ENCODE measurements at places on chromosomes 11 and 22.

- DNase-seq = no peak
These were observed 23.0 kb downstream of the NECTIN1 start for GRCh38 chr11:119706029-119706428.

GRCh38 chr22:36208914-36209313 is 7.3 kb upstream of the APOL4 start:
- DNase-seq = no peak

DNA sequence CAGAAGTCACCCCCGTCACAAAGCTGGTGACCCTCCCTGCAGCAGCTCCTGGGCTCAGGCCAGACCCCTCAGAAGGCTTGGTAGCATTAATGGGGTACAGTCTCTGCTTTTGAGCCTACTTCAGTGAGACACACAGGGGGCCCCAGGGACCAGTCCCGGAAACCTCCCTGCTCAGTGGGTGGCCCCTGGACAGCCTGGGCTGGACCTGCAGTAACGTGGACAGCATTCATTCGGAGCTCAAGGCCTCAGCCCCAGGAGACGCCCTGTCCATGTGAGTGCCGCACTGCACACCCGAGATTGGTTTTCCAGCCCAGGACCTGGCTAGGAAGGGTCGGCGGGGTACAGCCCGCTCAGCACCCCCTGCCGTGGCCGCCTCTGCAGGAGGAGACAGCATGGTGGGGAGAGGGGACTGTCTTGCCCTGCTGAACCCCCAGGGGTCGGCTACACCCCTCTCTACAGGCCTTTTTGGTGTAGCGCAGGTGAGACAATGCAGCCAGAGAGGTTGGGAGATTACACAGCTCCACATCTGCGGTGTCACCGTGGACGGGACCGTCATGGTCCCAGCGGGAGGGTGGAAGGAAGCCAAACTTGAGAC is 83.4 kb downstream of the FBLN1 start:
- DNase-seq = no peak

GRCh38 chr11:32894149-32894827 is 1.7 kb downstream of the QSER1 start:
- peak; percentile 81 for DNase-seq

- no peak for DNase-seq
These were observed 5.1 kb upstream of the MS4A10 start for GRCh38 chr11:60780065-60780464.

DNA sequence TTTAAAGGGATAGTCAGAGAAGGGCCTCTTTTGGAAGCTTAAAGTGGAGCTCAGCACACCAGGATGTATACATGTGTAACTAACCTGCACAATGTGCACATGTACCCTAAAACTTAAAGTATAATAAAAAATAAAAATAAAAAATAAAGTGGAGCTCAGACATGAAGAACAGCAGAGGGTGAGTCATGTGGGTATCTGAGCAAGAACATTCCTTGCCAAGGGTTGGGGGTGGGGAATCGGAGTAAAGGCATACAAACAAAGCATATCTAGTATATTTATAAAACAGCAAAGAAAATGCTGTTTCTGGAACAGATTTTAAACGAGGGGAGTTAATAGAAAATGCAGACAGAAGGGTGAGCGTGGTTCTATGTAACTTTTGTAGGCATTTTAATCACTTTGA is 562.6 kb upstream of the ANO3 start:
- no peak for DNase-seq

- peak; percentile 89 for DNase-seq
These were observed 41.8 kb upstream of the KCNQ1OT1 start for GRCh38 chr11:2741377-2742131.

GRCh38 chr11:132853886-132854285 is 678.4 kb downstream of the OPCML start:
- no peak for DNase-seq

GRCh38 chr11:13433437-13433836 is 29.6 kb downstream of the BTBD10 start:
- no peak for DNase-seq

DNA sequence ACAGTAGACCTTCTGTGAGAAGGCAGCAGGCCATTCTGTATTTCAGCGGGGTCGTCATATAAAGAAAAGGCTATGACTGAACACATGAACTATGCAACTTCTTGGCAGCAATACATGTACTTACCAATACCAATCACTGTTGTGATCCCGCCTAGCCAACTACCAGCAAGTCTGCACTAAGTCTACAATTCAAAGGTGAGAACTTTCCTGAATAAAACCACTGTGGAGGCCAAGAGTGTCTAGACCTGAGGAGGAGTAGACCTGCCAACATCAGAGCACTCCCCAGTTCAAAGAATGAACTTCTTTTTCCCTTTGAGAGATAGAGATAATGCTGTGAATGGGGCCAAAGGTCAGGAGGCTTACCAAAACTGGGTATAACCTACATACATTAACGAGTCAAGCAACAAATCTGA is 108.2 kb downstream of the SIK3 start:
- DNase-seq = no peak

DNA sequence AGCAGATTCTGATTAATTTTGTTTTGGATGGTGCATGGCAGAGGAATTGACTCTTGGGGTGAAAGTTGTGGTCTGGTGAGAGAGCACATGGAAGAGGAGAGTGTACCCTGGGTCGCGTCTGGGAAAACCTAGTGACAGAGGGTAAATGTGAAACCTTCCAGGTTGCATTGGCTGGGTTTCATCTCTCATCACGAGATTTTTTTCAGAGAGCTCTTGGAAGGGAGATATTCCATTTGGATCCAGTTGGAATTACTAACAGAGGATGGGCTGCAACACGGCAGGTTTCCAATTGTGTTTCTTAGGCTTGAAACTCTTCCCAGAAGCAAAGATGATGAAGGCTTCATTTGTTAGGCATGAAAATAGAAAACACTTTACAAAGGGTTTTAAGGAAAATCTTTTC is 109.7 kb upstream of the MTMR2 start:
- DNase-seq = no peak

DNA sequence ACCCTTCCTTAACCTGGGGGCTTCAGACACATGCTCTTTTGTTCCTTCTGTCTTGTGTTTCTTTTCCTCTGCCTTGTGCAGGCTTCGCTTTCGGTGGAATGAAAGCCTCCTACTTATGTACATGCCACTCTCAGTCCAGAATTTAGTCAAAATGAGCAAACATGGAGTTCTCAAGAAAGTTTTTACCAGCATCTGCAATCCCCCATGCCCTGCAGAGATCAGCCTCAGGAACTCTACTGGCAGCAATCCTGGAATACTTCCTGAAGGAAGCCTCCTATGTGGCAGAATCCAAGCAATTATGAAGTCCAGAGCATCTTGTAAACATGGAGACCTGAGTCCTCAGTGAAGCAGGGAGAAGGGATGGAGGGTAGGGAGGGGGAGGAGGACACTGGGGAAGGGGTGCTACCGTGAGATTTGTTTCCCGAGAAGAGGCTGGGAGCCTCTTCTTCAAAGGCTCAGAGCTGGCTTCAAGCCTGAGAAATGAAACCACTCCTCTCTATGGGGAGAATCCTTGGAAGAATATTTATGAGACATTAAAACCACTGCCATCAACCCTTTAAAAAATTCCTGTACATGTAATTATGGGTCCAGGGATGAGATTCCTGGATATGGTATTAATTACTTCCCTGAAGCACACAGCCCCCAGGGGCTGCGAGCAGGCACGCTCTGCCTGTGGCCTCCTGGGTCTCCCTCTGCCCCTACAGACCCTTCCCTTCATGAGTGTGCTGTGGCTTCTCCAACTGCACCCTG is 58.4 kb downstream of the TENM4 start:
- no peak for DNase-seq

GRCh38 chr11:4068962-4069361 is 25.6 kb upstream of the RRM1 start:
- no peak for DNase-seq

- DNase-seq = no peak
These were observed 14.8 kb upstream of the PRSS23 start for GRCh38 chr11:86785576-86785975.

GRCh38 chr22:39091126-39092081 is 5.6 kb upstream of the APOBEC3H start:
- DNase-seq = no peak

GRCh38 chr22:20111045-20111688 is 4.7 kb upstream of the RANBP1 start:
- DNase-seq = peak; percentile 72

- peak; percentile 84 for DNase-seq
These were observed 50.0 kb upstream of the POU2AF1 start for GRCh38 chr11:111429066-111429506.

- no peak for DNase-seq
These were observed 42.8 kb downstream of the GLYAT start for GRCh38 chr11:58688789-58689503.

- peak; percentile 98 for DNase-seq
These were observed 26.0 kb downstream of the IL10RA start for GRCh38 chr11:118012083-118012669.

GRCh38 chr22:45612451-45612901 is 59.2 kb upstream of the ATXN10 start:
- peak; percentile 85 for DNase-seq

GRCh38 chr11:33329705-33330329 is 72.6 kb downstream of the HIPK3 start:
- peak; percentile 75 for DNase-seq

- peak; percentile 83 for DNase-seq
These were observed 650 bp upstream of the MAPK11 start for GRCh38 chr22:50270666-50271394.

DNA sequence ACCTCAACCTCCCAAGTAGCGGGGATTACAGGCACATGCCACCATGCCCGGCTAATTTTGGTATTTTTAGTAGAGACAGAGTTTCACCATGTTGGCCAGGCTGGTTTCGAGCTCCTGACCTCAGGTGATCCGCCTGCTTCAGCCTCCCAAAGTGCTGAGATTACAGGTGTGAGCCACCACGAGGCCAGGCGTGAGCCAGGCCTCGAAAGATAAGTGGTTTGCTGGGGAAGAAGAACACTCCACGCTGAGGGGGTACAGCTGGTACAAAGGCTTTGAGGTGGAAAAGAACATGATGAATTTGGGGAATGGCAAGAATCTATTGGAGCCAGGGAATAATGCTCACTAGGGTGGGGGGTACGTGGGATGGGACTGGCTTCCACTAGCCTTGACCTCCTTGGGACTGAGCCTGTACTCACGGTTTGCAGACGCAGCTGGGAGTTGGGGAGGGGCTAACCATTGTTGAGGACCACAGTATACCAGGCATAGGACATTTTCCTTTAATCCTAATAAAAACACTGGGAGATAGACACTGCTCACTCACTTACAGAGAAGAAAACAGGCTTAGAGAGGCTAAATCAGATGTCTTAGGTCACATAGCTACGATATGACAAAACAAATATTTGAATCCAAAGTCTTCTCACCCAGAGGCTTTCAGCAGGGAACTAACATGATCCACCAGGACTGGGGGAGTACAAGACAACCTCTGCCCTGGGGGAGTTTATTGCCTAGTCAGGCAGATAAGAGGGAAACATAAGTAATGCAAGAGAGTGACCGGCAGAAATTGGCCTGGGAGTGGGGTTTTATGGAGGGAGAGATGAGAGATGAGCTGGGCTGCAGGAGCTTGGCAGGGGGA is 4.9 kb downstream of the SLCO2B1 start:
- no peak for DNase-seq

GRCh38 chr11:116510886-116511650 is 261.7 kb downstream of the BUD13 start:
- no peak for DNase-seq

GRCh38 chr22:23270212-23270733 is 90.0 kb downstream of the BCR start:
- DNase-seq = no peak

DNA sequence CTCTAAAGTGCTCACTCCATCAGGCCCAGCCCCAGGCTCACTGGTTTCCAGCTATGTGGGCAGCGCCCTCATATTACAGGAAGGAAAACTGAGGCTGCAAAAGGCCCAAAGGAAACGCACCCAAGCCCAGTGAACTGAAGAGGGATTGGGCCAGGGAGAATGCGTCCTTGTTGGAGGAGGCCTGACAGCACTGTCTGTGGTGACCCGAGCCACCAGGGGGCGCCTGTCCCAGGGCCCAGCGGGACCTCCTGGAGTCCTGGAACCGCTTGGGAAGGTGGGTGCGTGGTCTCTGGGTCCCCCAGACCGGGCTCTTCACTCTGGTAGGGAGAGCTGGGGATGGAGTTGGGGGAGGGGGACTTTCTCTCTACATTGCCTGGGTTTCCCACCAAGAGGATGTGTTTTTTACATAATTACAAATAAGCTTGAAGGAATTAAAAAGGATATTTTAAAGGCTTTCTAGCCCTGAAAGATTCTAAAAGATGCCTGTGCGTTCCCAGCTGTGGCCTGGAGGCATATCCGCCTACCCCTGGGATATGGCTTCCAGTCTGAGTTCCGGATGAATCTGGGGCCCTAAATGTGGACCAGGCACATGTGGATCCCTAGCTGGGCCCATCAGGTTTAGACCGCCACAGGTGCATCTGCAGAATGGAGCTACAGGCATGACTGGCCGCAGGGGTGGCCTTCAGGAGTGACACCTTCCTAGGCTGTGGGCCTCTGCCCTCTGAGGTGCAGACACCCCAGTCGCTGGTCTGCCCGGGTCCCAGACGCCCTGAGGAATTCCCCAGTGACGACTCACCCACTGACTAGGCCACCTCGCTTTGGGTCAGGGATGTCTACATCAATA is 4.2 kb downstream of the SPI1 start:
- DNase-seq = peak; percentile 73

- peak; percentile 79 for DNase-seq
These were observed 67.9 kb downstream of the YAP1 start for GRCh38 chr11:102177974-102178631.

GRCh38 chr11:112509300-112509699 is 248.6 kb upstream of the PLET1 start:
- DNase-seq = no peak

DNA sequence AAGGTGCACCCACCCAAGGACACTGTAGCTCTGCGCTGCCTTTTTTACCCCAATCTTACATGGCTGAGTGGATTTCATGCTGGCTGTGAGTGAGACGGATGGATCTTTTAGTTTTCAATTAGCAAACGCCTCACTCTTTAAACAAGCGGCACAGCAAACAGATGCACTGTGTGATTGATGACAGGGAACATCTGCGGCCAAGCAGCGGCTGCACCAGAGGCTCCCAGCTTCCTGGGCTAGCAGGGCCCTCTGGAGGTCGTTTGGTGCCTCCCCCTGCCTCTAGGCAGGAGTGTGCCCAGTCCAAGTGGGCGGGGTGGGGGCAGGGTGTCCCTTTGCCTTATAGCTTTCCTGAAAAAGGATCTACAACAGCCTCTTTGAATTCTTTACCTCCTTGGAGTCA is 2.1 kb upstream of the DRD2 start:
- peak; percentile 9 for DNase-seq

- DNase-seq = no peak
These were observed 65.2 kb upstream of the CTSC start for GRCh38 chr11:88402784-88403183.

GRCh38 chr11:58530236-58530635 is 22.3 kb upstream of the OR5B21 start:
- DNase-seq = no peak

DNA sequence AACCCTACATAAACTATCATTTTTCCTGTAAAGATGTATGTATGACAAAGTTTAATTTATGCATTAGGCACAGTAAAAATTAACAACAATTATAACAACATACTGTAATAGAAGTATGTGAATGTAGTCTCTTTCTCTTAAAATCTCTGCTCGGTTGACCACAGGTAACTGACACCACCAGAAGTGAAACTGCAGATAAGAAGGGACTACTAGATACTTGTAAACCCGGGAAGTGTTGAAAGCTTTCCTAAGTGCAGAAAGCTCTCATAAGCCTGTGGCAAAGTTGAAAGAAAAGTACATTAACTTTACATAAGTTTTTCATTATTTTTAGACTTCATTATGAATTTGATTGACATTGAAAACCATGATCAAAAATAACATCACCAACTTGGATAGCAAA is 1173.3 kb downstream of the LRRC4C start:
- no peak for DNase-seq
